ENCODE measurements at places on chromosomes 12 and 14.

DNA sequence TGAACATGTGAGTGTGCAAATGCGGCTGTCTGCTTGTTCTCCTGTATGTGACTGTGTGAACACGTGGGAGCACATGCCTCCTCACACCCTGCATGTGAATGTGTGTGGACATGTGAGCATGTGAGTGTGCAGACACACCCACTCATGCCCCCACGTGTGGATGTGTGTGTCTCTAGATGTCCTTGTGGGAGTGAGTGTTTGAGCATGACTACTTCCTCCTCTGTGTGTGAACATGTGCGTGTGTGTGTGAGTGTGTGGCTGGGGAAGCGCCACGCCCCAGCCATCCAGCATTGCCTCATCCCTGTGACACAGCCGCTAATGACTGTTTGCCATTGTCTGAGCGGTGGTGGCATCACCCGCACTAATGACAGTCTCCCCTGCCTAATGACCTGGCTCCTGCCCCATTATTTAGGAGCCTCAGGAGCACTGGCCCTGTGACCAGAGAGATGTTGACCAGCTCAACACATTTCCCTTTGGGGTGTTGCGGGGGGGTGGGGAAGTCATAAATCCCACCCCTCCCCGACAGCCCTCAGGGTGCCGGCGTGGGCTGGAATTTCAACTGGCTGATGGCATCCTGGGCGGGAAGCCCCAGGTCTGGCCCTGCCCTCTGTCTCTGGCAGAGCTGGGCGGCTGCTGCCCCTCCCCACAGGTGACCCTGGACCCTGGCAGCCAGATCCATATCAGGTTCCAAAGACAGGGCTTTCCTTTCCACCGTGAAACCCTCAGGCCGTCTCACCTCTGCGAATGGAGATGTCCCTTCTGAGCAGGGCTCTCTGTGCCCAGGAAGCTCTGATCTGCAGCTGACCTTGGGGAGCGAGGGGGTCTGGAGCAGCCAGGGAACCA lies 11.5 kb upstream of the KRT80 start:
- DNase-seq = peak; percentile 78

- DNase-seq = no peak
Measured at GRCh38 chr12:23947395-23947794, 2.1 kb downstream of the SOX5 start.

DNA sequence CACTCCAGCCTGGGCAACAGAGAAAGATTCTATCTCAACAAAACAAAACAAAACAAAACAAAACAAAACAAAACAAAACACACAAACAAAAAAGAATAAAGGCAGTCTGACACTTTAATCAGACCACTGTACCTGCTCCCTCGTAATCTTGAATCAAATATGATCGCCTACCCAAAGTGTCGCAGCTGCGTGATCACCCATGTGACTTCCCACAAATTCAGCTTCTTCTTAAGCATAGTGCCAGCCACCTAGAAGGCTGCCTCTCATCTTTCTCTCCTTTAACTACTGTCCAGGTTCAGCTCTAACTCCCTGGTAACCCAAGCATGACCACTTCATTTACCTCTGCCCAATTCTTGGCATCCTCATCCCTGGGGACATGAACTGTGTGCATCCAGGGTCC lies 37.4 kb downstream of the FMNL3 start:
- DNase-seq = no peak

DNA sequence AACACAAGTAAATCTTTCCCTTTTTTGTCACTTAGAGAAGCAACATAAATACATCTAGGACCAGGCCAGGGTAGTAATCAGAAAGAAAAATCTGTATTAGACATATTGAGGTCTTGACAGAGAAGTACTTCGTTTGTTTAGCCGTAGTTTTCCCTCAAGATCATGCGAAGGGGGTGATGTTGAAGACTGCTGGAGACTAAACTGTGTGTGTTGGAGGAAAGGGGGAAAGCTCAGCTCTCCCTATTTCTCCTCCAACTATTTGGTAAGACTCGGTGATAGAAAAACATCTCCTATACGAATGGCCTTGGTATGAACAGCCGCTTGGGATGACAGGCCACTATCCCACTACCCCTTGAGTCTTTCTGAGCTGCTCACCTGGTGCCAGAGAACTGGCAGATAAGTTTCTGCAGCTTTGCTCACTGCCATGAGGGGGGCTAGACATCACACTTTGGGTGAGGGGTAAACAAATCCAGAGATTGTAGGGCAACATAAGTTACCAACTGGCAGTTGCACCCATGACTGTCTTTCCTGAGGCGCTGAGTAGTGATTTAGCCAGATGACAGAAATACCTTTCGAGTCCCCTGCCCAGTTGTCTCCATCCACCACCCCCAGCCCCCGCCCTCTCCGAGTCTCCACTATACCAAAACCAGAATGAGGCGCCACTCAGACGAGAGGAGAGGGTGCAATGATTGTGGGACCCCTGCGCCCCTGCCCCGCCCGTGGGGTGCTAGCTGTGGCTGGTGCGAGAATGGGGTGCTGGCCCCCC lies 685 bp downstream of the VAMP1 start:
- no peak for DNase-seq

DNA sequence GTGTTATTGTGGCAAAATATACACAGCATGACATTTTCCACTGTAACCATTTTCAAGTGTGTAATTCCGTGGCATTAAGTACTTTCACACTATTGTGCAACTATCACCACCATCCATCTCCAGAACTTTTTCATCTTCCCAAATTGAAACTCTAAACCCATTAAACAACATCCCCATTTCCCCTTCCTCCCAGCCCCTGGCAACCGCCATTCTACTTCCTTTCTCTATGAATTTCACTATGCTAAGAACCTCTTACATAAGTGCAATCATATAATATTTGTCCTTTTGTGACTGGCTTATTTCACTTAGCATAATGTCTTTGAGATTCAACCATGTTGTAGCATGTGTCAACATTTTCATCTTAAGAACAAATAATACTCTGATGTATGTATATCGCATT lies 67.8 kb upstream of the PYGL start:
- no peak for DNase-seq

DNA sequence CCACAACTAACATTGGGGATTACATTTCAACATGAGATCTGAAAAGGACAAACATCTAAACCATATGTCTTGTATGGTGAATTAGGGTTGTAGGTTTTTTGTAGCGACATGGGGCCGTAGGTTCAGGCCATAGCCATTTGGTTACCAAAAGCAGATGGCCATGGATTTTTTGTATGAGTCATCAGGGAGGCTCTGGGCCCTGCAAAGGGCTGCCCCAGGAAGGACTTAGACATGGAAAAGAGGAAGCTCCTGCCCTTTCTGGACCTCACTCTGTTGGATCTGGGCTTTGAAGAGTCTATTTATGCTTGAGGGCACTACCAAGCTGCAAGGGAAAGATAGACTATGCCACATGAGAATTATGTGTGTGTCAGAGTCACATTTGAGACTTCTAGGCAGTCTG lies 89.3 kb upstream of the DHRS4 start:
- DNase-seq = no peak

DNA sequence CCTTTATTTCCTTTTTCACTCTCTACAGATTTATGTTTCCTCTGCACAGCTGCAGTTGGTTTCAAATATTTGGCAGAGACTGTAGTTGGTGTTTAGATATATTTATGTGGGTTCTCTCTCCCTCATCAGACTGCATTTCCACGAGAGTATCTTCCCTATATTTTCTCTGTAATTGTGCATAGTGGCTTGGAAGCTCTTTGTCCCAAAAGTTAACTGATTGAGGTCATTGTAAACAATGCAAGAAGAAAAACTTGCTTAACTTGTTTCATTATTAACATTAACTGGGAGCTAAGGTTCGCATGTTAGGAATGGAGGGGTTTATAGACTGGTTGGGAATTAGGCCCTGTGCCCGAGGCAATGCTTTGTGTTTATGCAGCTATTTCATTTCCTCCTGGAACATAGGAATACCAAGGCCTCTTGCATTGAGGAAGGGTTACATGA lies 216.9 kb upstream of the HMGA2 start:
- no peak for DNase-seq

DNA sequence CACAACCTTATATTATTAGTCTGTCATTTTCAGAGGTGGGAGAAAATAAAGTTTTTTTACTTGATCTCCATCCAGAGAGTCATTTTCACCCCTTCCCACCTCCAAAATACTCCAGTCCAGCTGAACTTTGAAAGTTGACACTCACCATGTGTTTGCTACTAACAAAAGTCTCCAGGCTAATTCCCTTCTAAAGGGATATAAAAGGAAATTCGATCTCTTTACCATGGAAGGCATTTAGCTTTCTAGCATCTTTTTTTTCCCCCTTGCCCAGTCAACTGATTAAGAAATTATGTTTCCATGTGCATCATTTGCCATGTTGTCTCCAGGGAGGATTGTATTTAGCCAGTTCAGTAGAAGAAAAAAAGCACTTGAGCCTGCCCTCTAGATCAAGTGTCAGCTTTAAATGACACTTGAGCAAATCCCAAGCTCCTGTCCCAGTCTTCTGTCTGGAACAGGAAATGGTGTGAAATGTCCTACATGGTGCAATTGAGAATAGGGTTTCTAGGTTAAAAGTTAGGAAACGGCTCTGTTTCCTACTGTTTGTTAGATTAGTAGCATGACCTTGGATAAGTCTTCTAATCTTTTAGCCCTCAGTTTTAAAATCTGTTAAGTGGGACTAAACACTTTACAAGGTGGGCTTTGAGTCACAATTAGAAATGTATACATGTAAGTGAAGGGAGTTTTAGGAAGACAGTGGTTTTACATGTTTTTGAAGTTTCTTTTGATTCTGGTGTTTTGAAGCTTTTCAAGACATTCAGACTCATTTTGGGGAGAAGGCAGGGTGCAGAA lies 67.2 kb downstream of the GNS start:
- no peak for DNase-seq

DNA sequence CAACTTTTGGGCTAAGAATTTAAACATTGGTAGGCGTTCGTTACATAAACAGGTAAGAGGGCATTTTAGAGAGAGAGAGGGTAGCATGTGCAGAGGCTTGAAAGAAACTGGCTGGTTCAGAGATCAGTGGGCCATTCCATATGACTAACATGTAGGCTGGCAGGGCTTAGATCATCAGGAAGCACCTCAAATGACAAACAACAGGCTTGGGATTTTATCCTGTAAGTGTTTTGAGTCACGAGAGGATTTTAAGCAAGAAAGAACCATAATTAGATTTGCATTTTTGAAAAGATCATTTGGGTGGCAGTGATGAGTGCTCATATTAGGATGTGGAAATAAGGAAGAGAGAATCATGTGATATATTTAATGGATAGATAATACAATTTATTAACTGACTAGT lies 8.7 kb upstream of the PLEKHA5 start:
- DNase-seq = peak; percentile 56

DNA sequence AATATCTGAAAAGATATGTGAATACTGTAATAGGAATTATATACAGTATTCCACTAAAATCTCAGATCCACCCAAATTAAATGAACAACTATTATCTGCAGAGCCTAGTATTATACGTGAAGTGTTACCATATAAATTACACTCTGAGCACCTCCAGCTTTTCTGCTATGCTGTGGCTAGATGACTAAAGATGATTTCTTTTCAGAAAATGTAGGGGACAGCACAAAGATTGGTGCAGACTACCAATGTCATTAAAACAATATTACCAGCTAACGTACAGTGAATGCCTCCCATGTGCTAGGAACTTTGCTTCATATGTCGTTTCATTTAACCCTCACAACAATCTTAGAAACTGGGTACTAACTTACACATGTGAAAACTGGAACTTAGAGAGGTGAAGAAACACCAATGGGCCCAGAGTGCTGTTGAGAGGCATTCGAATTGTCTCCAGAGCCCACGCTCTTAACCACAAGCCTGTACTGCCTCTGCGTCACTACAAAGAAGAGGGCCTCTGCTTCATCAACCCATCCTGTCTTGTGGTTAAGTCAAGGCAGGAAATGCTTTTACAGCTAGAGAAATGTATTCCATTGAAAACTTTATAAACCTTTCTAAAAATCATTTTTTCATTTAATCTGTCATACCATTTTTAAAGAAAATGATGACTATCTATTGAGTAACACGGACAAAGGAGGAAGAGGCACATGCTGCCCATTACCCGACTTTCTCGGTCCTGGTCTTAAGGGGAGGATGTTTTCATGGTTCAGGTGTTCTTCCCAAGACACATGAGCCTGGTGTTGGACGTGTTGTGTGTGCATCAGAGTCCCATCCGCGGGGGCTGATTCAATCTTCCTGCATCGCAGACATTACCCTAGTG lies 1.3 kb downstream of the GPR65 start:
- no peak for DNase-seq

DNA sequence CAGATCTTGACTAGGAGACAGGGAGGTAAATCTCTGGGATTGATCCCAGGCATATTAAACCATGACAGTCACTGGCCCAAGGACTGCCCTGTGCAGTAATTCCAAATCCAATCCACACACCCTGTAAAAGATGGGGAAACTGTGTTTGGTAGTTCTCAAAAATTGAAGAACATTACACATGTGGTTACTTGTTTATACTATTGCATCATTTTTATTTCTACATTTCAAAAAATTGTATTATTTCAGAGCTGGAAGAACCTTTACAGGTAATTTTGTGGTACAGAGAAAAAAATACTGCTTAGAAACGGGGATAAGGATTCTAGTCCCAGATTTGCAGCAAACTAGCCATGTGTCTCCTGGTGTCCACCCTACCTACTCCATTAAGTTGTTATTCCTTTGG lies 400.5 kb downstream of the LRIG3 start:
- no peak for DNase-seq

DNA sequence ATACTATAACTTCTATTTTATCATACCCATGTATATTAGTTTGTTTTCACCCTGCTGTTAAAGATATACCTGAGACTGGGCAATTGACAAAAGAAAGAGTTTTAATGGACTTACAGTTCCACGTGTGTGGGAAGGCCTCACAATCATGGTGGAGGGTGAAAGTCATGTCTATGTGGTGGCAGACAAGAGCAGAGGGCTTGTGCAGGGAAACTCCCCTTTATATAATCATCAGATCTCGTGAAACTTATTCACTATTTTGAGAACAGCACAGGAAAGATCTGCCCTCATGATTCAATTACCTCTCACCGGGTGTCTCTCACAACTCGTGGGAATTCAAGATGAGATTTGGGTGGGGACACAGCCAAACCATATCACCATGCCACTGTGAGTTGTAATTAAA lies 135.8 kb downstream of the SYNE2 start:
- DNase-seq = no peak

DNA sequence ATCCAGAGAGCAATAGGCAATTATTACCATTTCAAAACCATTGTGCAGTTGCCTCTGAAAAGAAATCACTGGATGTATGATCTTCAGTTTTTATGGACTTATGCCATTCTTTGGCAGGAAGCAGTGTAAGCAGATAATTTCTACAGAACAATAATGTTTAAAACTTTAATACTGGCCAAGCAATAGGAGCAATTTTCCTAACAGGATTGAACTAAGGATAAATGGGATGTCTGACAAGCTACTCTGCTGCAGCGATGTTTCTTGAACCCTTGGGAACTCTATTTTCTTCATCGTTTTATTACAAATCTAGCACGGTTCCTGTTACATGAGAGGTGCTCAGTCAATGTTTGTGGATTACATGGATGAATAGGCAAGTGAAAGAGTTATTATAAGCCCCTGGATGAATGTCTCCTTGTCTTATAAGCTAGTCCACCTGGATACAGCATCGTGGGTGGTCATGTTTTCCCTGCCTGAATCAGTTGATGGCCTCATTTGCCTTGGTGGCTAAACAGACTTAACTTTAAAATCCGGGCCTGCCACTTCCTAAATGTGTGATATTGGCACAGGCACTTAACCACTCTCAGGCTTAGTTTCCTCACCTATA lies 68.2 kb upstream of the MDM1 start:
- DNase-seq = no peak

Data from ACHN (cell line).